ENCODE measurements at places on chromosomes 7 and 10.

- DNase-seq, result no peak
These were observed 49.0 kb downstream of the COL17A1 start for GRCh38 chr10:104036518-104037260.

DNA sequence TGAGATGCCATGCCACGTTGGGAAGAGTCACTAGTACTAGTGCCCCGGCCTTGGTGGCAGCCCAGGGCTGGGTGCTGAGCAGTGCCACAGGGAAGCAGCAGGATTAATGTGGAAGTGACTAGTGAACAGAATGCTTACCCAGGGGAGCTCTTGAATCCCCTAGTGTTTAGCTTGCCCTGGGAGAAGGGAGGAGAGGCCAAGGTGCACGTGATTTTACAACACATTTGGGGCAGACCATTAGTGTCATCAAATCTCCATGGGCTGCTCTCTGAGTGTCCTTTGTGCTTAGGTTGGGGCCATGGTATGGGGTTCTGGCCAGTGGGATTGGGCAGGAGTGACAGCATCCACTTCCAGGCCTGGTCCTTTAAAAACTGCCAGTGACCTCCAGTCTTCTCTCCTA lies 37.5 kb downstream of the ARHGAP22 start:
- DNase-seq, result no peak

- no peak for DNase-seq
These were observed 3.4 kb downstream of the FAS start for GRCh38 chr10:88994019-88994418.

DNA sequence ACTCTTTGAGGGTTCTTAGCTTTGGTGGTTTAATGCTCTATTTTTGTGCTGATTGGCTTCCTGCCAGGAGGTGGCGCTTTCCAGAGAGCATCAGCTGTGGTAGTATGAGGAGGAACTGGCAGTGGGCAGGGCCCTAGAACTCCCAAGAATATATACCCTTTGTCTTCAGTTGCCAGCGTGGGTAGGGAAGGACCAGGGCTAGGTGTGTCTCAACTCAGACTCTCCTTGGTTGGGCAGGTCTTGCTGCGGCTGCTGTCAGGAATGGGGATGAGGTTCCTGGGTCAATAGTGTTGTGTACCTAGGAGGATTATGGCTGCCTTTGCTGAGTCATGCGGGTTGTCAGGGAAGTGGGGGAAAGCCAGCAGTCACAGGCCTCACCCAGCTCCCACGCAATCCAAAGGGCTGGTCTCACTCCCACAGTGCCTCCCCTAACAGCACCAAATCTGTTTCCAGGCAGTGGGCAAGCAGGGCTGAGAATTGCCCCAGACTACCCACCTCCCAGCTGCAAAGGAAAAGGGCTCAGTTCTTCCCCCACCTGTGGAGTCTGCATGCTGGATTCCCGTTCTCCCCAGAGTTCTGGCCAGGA lies 191.5 kb downstream of the PHTF2 start:
- no peak for DNase-seq

DNA sequence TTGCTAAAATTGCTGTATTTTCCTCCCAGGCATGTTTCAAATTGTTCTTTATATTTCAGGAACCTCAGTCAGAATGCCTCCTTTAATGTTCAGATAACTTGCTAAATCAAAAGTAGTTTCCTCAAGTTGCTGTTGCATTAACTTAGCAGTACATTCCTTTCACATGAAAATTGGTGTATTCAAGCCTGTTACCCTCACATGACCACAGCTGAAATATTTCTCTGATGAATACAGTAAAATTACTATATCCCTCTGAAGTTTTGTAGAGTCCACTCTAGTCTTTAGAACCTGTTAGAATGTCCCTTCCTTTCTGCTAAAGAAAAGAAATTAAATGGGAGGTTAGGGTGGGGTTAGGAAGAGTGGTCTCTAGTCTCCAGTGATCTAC lies 24.5 kb upstream of the C1GALT1 start:
- no peak for DNase-seq

- DNase-seq, result no peak
These were observed 6.3 kb downstream of the PRF1 start for GRCh38 chr10:70596110-70596798.

DNA sequence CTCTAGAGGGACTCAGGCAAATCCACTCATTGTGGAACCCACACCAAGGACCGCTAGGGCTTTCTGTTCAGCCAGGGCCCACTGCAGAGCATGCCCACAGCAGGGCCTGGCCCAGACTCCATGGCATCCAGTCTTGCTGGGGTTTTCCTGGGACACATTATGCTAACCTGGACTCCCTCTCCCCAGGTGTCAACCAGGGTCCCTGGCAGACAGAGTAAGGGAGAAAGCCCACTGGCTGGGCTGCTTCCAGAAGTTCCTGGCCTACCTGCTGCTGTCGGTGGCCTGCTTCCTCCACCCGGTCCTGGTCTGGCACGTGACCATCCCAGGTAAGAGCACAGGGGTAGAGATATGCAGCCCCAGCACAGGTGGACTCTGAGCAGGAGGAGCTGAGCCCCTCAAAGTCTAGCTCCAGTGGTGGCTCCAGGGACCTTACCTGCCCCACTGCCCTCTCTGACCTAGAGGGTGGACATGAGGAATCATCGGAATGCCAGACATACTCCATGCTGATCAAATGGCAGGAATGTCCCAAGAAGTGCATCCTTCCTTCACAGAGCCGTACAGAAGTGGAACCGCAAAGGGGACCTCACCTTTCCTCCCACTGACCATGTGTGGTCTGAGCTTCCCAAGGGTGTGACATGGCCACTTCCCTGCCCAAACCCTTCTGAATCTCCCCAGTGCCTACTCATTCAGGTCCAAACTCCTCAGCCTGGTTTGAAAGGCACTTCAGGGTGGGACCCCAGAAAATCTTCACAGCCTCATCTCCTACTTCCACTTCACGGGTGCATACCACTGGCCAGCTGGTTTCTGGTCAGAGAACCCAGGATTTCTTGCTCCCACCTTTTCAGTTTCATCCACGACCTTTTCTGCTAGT lies 22.5 kb downstream of the TMEM72 start:
- no peak for DNase-seq

DNA sequence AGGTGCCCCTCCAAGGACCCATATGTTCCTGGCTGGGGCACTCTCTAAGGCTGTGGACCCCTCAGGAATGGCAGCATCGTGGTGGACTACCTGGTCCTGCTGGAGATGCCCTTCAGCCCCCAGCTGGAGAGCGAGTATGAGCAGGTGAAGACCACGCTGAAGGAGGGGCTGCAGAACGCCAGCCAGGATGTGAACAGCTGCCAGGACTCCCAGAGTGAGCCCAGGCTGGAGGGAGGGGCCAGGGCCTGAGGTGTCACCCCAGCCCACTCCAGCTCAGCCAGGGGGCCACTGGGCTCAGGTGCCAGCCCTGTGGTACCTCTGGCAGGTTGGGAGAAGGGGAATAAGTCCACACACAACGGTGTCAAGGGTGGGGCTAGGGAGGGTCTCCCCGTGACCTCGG lies 4.7 kb upstream of the MUC12 start:
- DNase-seq, result no peak

GRCh38 chr7:54788664-54789063 lies 29.7 kb upstream of the SEC61G start:
- peak; percentile 25 for DNase-seq

GRCh38 chr7:74284781-74285259 lies 4.4 kb upstream of the CLIP2 start:
- DNase-seq, result no peak

GRCh38 chr10:29635711-29636144 lies 957 bp upstream of the SVIL start:
- no peak for DNase-seq

Data from G401 (cell line).